ENCODE measurements at places on chromosomes 11 and 22. TPM values are rescaled to one million over a fixed set of nuclear protein-coding genes. Genes with fewer than 3 reads are reported as not detected.
A peak's percentile ranks its signal among the peaks of the same experiment; 100 is the strongest.

DNA sequence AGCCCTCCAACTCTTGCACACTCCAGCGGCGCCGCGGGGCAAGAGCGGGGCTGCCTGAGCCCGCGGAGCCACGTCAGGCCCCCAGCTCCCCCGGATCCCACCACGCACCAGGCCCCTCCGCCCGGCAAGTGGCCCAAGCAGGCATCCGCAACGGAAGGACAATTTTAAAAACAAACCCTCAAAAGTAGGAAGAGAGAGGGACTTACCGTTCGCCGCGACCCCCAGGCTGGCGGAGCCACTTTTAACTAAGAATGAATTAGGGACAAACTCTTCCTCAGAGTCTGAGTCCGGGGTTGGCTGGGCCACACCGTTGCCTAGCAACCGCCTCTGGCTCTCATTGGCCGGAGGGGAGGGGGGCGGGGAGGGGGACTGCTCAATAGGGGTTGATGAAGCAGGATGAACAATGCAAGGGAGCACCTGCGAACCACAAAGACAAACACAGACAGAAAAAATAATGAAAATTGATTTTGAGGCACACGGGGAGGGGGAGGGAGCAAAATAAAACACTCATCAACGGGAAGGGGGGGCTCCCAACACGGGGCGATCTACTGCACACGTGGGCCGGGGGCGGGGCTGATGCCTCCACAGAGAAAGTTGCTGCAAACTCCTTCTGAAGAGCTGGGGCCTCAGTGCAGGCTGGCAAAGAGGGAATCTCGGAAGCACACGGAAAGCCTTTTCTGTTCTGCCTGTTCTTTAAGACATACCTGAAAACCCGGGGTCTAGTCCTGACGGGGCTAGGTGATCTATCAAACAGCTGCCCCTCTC lies 387.5 kb upstream of the NARS2 start:
- no peak overlapping the region for H3K27ac ChIP-seq
- peaks cover 13% of the 10 kb centered on the region for H3K4me1 ChIP-seq
- DNase-seq = no peak
- no peaks in the 10 kb centered on the region for H3K36me3 ChIP-seq

GRCh38 chr22:20137671-20138416 lies 6.2 kb downstream of the ZDHHC8 start:
- no peak for DNase-seq
- no peak overlapping the region for H3K27ac ChIP-seq
- H3K36me3 ChIP-seq = peaks cover 5% of the 10 kb centered on the region
- peaks cover 26% of the 10 kb centered on the region for H3K4me1 ChIP-seq

- H3K27me3 ChIP-seq = no peaks in the 10 kb centered on the region
- H3K36me3 ChIP-seq = peaks cover 5% of the 10 kb centered on the region
- no peak overlapping the region for H3K27ac ChIP-seq
- H3K4me3 ChIP-seq = no peak overlapping the region
- H3K4me1 ChIP-seq = peaks cover 8% of the 10 kb centered on the region
Observed at GRCh38 chr11:34941688-34942087, 25.3 kb downstream of the PDHX start.

GRCh38 chr11:107706531-107706930 lies 5.3 kb downstream of the SLN start:
- H3K4me1 ChIP-seq = peaks cover 15% of the 10 kb centered on the region
- H3K4me3 ChIP-seq = no peak overlapping the region
- H3K27ac ChIP-seq = no peak overlapping the region

DNA sequence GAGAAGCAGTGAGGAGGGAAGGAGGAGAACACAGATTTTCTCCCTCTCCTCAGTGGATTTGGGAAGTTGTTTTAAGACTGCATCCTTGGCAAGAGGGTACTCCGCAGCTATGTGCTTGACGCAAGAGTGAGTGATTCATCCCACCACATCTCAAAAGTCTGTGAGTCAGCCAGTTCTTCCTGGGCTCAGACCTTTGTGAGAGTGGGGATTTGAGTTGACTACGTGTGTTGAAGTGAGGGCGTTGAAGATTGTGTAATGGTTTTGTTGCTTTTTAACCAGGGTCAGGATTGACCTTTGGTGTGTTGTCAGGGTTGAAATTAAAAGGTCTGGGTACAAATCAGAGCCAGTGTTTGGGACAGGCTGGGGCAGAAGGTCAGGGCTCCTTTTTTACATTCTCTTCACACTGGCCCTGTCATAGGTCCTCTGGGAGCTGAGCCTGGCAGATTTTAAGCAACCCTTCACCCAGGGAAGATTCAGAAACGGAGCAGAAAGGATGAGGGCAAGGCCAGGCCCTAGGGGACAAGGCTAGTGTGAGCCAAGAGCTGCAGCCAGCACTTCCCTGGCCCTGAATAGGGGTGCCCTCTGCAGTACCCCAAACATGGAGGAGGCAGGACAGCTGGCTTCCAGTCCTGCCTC lies 4.2 kb upstream of the C11orf86 start:
- H3K27ac ChIP-seq = peak overlapping the region; percentile 91
- peaks cover 50% of the 10 kb centered on the region for H3K4me1 ChIP-seq
- H3K27me3 ChIP-seq = no peaks in the 10 kb centered on the region
- H3K36me3 ChIP-seq = no peaks in the 10 kb centered on the region

DNA sequence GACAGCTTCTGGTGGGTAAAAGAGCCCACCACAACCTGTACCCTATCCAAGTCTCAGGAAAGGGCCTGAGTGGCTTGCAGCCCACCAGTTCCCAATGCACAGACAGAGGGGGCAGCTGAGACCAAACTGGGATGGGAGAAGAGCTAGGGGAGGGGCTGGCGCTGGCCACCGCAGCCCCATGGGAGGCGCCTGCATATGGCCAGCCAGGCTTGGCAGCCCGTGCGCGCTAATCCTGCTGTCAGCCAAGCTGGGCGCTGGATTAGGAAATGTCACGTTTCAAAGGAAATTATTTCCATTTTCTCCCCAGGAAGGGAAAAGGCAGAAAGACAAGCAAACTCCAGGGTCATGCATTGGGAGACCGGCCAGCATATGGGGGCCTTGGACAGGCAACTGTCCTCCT lies 236.8 kb downstream of the BUD13 start:
- no peak for DNase-seq
- no peaks in the 10 kb centered on the region for H3K36me3 ChIP-seq
- H3K4me1 ChIP-seq = no peaks in the 10 kb centered on the region
- no peak overlapping the region for H3K27ac ChIP-seq

GRCh38 chr22:30802202-30803166 lies 107.8 kb downstream of the OSBP2 start:
- H3K4me3 ChIP-seq = peak overlapping the region; percentile 54
- no peak overlapping the region for H3K27ac ChIP-seq
- peak; percentile 97 for DNase-seq
- no peaks in the 10 kb centered on the region for H3K36me3 ChIP-seq
- H3K4me1 ChIP-seq = peaks cover 8% of the 10 kb centered on the region
- H3K27me3 ChIP-seq = peaks cover 16% of the 10 kb centered on the region

DNA sequence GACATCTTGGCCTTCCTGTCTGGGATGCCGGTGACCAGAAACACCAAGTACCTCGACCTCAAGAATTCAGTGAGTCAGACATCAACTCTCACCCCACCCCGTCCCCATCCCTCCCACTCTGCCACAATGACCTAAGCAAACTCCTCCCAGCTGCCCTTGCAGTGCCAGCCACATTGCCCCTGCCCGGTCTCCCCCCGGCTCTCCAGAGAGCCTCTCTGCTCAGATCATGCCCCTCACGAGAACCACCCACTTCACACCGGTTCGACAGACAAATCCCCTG lies 23.6 kb upstream of the MYRF start:
- peaks cover 17% of the 10 kb centered on the region for H3K4me1 ChIP-seq
- peak overlapping the region; percentile 36 for H3K27ac ChIP-seq

DNA sequence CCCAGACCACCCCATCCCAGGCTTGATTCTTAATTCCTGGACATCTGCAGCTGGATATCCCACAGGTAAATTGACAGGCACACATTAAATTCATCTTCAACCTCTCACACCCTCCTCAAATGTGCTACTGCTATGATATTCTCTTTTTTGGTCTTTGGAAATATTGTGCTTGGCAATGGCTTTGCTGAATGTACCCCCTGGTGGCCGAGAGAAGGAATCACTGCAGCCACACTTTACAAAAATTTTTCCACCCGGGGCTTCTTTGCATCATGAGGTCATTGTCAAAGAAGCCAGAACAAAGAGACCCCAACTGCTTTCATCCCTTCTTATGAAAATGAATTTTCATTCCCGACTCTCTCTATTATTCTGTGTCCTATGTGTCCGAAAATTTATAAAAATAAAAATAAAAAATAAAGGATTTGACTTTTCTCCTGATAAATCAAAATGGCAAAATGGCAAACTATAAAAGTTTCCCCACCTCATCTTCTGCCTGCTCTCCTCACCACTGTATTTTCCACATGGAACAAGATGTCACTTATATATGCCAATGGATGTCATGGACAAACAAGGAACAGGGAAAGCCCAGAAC lies 15.0 kb upstream of the CYB5R2 start:
- DNase-seq = no peak
- no peak overlapping the region for H3K27ac ChIP-seq
- no peak overlapping the region for H3K4me3 ChIP-seq
- H3K36me3 ChIP-seq = no peaks in the 10 kb centered on the region

SEC14L6 gene
- not detected for total RNA-seq

PANX3 gene
- total RNA-seq = not detected

GRM5 gene
- not detected for total RNA-seq

Data from osteoblast (primary cell).